Activated naive CD8-positive, alpha-beta T cell treated with anti-CD3 and anti-CD28 coated beads, Interleukin-2, amount 50 U/mL, for 16 hours (primary cell): ENCODE measurements at places on chromosomes 6 and 20.

- no peak for DNase-seq
These were observed 82.2 kb downstream of the COL19A1 start for GRCh38 chr6:69948479-69949114.

DNA sequence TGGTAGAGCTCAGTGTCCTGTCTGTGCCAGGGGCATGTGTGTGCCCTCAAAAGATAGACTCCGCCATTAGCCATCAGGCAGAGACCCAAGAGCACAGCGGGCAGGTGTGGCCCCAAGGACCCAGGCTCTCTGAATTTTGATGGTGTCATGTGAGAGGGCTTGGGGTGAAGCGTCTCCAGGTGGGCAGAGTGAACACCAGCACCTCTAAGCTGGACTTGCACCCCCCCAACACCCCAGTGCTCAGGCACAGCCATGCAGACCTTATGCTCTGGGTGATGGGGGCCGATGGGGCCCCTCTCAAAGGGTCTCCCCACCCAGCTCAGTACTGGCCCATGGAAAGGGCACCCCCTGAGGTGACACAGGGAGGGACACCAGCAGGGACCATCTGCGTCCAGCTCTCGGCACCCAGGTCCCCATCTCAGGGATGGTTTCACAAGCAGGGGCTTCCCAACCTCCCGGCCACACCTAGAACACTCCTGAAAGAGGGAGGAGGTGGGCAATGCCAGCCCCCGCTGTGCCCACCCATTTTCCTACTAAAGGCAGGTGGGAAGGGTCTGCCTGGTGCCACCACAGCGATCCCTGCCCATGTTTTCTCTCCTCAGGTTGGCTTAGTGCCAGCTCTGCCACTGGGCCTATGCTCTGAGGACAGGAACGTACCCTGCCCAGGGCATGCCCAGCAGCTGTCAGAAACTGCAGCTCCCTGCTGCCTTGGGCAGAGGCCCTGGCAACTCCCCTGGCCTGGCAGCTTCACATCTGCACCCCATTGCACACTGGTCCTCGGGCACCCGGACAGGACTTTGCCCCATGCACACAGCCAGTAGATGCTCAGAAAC lies 3.5 kb downstream of the CST7 start:
- no peak for DNase-seq

- DNase-seq: no peak
These were observed 78.4 kb downstream of the NDUFAF5 start for GRCh38 chr20:13863244-13863643.

- DNase-seq: no peak
These were observed 51.0 kb downstream of the FAM184A start for GRCh38 chr6:119027465-119027864.

DNA sequence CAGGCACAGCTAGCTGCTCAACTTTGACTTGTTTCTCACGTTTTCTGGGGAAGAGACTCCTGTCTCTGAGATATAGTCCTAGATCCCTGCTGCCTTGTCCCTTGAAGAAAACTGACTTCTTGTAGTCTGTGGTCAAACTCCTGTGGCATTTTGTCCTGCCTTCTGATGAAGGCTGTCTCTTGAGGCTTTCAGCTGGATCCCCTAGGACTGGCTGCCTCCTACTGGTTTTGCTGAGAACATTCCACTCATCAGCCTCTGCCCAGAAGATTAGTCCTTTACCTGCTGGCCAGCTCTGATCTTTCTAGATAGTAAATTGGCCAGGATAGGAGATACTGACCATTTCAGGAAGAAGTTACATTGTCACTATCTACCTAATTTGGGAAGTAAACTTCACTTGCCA lies 71.9 kb upstream of the CNR1 start:
- DNase-seq: no peak

DNA sequence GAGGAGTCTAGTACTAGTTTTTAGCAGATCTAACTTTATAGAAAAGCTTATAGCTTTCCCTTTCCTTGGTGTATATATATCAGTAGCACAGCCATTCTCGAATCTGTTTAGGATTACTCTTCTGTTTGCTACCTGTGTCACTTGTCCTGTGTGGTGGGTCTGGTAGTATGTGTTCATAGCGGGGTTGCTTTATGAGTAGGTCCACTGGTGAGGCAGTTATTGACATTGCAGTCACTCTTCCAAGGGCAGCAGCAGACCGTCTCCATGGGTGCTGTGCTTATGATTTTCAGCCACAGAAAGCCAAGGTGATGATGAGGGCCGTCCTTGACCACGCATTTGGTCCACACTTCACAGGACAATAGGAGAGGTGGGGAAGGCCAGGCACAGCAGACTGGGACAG lies 171.5 kb downstream of the CDKAL1 start:
- no peak for DNase-seq

DNA sequence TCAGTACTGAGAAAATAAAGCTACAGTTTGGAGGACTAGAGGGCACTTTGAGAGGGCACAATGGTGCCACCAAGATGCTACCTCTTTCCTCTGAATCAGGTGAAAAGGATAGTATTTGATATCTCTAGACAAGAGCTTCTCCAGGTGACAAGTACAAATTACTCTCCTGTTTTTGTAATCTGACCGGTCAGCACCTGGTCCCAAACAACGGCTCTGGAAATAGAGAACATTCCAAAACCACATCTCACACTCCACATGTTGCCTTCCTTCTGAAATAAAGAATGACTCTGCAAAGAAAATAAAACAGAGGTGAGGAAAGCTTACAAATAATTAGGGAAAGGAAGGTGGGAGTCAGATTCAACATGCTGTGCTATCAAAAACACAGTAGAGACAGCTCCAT lies 51.3 kb upstream of the CITED2 start:
- no peak for DNase-seq

- no peak for DNase-seq
These were observed 214.2 kb upstream of the QKI start for GRCh38 chr6:163200289-163200688.

DNA sequence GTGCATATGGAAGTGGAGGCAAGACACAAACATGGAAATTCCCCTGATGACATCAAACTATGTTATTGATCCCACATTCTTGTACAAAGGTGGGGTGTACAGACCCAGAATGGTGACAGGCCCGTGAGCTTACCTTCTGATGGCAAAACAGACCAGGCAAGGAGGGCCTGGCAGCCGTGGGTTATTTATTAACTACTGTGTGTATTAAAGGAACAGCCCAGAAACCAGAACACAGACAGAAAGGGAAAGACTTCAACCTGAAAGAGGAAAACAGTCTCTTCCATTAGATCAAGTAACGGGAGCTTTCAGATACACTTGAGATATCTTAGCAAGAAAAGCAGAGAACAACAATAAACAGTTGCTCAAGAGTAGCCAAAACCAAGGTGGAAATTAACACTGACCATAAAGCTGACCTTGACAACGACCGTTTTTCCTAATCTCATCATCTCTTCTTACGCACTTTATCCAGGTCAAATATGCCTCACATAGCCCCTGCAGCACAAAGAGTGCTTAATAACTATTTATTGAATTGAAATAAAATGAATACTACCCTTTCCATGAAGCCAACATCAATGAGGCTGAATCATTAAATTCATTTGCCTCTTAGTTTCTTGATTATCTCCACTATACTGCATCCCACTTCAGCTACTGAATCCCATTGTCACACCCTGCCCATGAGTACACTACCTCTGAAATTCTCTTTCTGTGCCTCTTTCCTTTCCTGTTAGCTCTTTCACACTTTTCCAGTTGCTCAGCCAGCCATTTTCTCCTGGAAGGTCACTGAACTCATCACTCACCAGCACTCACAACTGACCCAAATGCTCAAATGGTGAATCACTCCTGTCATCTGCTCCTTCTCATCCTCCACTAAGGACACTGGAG lies 67.4 kb downstream of the MOXD1 start:
- DNase-seq: no peak

- DNase-seq: no peak
These were observed 100.6 kb downstream of the PRDM1 start for GRCh38 chr6:106186714-106187113.

DNA sequence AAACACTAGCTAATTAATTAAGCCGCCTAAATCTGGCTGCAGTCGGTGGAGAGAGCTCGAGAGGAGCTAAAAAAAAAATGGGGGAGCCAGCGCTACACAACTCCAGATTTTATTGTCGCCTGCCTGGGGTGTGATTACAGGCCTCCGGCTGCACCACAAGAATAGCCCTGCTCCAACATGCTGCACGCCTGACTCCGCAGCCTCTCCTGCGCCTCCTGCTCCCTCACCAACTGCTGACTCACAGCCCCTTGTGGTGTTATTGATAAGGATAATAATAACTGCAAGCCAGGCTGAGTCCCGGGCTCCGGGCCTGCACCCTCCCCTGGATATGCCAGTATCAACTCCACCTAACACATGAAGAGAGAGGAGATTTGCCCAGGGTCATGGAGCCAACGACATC lies 16.8 kb downstream of the SIRPA start:
- DNase-seq: no peak

- no peak for DNase-seq
These were observed 341.3 kb downstream of the FOXA2 start for GRCh38 chr20:22243067-22243466.

GRCh38 chr6:36862848-36863382 lies 11.7 kb downstream of the PPIL1 start:
- DNase-seq: no peak

DNA sequence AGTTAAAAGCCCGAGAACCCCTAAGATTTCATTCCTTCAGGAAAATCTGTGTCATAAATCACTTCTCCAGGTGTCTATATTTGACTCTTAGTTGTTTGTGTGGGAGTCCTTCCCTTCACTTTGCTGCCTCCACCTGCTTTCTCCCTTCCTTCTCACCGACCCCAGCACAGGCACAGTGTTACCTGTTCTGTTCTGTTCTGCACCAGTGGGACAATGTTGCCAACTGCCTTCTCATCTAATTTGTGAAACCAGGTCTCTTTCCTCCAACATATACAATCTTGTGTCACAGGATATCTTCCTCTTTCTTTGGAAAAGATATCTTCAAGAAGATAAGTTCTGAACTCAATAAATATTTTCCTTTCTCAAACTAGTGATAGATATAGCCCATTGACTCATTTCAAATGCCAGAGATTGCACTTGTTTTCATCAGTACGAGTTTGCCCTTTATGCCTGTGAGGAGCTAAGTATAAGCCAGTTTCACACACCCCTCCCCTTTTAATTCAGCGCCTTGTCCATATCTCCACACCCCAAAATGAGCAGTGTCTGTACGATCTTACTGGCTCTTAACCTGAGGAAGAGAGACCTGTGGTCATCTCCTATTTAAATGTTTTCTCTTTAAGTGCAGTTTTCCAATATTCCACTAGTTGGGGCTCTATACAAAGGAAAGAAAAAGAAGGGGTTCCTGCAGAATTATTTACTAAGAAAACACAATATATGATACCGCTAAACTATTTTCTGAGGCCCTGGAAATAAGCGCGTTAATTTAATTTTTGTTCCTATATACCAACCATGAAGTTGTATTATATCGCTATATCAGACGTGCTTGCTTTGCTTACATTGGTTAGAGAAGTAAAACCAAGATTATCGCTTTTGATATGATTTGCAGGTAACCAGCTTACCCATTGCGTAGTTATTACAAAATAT lies 81.6 kb upstream of the PREP start:
- no peak for DNase-seq

GRCh38 chr6:166707045-166707444 lies 80.0 kb upstream of the RPS6KA2 start:
- no peak for DNase-seq

DNA sequence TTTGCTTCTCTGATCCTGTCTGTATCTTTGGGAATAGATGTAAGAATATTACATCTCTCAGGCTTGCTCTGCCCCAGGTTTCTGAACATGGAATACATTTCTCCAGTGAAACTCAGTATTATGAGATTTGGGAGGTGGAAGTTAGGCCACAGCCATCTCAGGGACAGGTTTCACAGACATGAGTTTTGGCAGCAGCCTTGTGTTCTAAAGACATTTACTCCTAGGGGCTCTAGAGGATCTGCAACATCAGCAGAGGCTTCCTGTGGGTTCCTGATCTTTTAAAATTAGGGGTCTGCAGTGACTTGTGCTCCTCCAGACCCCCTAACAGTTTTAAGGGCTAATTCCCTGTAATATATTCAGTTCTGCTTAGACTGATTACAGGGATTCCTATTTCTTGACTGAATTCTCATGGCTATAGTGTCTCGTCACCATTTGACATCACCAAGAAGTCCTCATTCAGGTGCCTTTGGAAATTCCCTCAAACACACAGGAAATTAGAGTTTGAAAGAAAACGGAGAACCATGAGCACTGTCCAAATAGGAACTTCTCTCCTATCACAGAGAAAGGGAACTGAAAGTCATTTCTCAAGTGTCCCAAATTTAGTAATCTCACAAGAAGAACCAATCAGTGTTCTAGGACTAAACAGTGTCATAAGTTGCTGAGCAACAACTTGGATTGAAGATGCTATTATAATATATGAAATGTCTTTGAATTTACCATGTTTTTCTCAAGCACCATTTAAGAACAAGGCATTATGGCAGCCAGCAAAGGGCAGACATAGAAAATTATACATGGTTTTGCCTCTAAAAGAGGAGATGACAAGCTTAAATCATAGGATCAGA lies 2.5 kb upstream of the HLA-DRA start:
- DNase-seq: no peak

DNA sequence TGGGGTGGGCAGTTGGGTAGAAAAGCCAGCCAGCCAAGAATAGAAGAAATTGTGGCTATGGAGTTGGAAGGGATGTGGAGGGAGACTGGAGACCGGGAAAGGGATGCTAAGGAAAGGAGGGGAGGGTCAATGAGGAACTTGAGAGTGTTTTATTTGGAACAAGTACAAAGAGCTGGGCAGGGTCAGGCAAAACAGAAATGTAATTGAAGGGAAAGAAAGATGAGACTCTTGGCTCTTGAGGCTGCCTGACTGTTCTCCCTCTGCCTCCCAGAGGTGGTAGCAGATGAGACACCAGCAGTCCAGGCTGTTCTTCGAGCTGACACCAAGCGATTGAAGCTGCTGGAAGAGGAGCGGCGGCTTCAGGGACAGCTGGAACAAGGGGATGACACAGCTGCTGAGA lies 12.7 kb downstream of the ABCF1 start:
- DNase-seq: no peak
